ENCODE measurements at places on chromosomes 2 and 18.

DNA sequence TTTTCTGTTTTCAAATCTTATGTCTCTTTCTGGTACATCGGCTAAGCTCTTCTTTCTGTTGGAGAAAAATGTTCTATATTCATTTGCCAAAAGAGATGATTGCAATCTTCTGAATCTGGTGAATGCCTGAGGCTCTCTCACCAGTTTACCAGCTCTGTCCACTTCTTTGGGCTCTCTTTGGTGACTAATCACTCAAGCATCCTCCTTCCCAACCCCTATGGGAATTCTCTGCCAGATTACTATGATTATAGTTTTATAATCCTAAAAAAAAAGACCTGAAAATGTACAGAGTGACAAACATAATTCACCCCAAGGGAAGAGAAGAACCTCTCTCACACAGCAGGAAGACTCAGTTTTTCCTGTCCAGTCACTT, 187.3 kb downstream of the CAMKMT start:
- H3K4me3 ChIP-seq: peak overlapping the region; percentile 74
- no peaks in the 10 kb centered on the region for H3K27me3 ChIP-seq
- H3K27ac ChIP-seq: peak overlapping the region; percentile 74
- peaks cover 69% of the 10 kb centered on the region for H3K4me1 ChIP-seq
- DNase-seq: peak; percentile 87
- no peaks in the 10 kb centered on the region for H3K36me3 ChIP-seq

DNA sequence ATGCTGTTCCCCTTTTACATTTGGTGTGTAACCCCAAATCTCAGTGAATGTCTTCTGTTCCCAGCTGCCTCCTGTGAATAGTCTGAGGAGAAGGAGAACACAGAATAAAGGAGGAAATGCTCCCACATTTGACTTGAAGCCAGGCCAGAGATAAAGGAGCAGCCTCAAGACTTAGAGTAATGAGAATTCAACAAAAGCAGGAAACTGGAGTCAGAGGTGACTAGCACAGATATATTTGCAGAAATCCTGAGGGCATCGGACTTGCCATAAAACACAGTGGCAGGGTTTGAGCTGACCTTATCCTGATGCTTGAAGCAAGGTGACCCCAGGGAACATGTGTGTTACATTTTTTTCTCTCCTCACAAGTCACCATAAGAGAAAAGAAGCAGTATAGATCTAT, 291.4 kb upstream of the RND3 start:
- no peaks in the 10 kb centered on the region for H3K27me3 ChIP-seq
- no peaks in the 10 kb centered on the region for H3K36me3 ChIP-seq
- H3K4me3 ChIP-seq: no peak overlapping the region
- H3K27ac ChIP-seq: no peak overlapping the region
- no peaks in the 10 kb centered on the region for H3K4me1 ChIP-seq
- no peak for DNase-seq

DNA sequence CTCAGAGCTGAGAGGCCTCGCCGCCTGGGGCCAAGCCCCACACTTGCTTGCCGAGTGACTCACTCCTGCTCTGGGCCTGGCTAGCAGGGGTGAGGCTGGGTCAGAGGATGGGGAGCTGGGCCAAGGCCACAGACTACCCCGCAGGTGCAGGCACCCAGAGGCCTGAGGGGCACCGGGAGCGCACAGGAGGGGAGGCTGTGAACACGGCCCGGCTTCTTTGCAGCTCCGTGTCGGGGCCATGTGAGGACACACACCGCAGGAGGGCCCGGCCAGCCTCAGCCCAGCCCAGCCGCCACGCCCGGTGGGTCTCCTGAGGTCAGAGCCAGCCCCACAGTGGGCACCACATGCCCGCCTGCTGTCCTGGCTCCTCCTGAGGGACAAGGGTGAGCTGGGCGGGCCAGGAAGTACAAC, 8.4 kb downstream of the GPC1 start:
- H3K27ac ChIP-seq: no peak overlapping the region
- no peak for DNase-seq
- H3K27me3 ChIP-seq: peaks cover 1% of the 10 kb centered on the region

DNA sequence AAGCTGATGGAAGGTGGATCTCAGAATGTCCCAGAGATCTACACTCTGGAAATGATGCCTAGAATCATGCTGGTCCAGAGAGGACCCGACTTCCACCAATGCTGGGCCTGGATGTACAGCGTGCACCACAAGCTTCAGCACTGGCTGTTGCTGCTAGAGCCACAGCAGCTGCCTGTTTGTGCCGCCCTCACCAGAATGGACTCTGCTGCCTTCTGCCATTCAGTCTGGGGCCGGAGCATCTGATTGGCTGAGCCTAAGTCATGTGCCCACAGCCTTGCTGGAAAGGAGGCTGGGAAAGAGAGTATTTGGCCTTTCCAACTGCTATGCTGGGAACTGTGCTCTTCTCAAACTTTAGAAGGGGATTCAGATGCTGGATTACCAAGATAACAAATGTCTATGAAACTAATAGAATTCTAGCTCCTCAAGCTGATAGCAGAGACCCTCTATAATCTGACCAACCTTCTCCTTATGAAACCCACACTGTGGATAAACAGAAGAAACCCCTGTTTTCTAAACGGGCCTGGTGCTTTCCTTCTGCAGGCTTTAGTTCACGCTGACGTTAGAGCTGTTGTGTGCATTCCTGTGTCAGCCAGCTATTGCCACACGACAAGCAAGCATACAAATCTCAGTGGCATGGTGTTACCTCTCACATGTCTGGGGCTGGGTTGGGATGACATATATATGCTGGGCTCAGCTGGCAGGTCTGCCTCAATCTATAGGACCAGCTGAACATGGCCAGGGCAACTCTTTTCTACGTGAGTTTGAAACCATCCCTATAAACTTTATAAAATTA, 4.1 kb upstream of the LOXHD1 start:
- no peak overlapping the region for H3K27ac ChIP-seq
- peak; percentile 33 for DNase-seq
- peaks cover 22% of the 10 kb centered on the region for H3K27me3 ChIP-seq
- H3K4me1 ChIP-seq: peaks cover 2% of the 10 kb centered on the region

- peaks cover 6% of the 10 kb centered on the region for H3K27me3 ChIP-seq
- no peaks in the 10 kb centered on the region for H3K4me1 ChIP-seq
- H3K27ac ChIP-seq: no peak overlapping the region
- DNase-seq: no peak
Measured at GRCh38 chr2:225598426-225598825, 198.9 kb downstream of the NYAP2 start.

- no peaks in the 10 kb centered on the region for H3K4me1 ChIP-seq
- peaks cover 3% of the 10 kb centered on the region for H3K27me3 ChIP-seq
Measured at GRCh38 chr18:52343138-52343537, 3.1 kb downstream of the DCC start.

GRCh38 chr2:142918624-142919023, 41.2 kb downstream of the KYNU start:
- no peaks in the 10 kb centered on the region for H3K4me1 ChIP-seq
- no peaks in the 10 kb centered on the region for H3K36me3 ChIP-seq

DNA sequence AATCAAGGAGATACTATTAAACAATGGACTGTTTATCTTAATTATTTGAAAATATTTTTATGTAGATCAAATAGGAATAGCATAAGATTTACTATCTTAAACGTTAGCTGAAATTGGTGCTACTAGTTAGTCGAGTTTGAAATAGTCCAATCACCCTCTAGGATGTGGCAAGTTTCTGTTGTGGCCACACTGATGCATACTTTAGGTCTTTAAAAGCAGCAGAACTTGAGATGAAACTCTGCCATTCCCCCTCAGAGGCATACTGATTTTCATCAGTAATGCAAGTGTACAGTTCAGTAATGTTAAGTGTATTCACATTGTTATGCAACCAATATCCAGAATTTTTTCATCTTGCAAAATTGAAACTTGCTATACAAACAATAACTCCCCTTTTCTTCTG, 151.8 kb downstream of the SLC4A10 start:
- no peak overlapping the region for H3K27ac ChIP-seq
- no peak for DNase-seq
- H3K36me3 ChIP-seq: no peaks in the 10 kb centered on the region
- no peaks in the 10 kb centered on the region for H3K4me1 ChIP-seq
- no peaks in the 10 kb centered on the region for H3K27me3 ChIP-seq
- H3K4me3 ChIP-seq: no peak overlapping the region

- no peak for DNase-seq
- H3K4me3 ChIP-seq: no peak overlapping the region
- H3K27ac ChIP-seq: no peak overlapping the region
- H3K4me1 ChIP-seq: no peaks in the 10 kb centered on the region
- peaks cover 52% of the 10 kb centered on the region for H3K27me3 ChIP-seq
Measured at GRCh38 chr2:118841828-118842461, 5.5 kb downstream of the EN1 start.

Measured in HFFc6 (cell line).